ENCODE measurements at places on chromosomes 13 and 19.

DNA sequence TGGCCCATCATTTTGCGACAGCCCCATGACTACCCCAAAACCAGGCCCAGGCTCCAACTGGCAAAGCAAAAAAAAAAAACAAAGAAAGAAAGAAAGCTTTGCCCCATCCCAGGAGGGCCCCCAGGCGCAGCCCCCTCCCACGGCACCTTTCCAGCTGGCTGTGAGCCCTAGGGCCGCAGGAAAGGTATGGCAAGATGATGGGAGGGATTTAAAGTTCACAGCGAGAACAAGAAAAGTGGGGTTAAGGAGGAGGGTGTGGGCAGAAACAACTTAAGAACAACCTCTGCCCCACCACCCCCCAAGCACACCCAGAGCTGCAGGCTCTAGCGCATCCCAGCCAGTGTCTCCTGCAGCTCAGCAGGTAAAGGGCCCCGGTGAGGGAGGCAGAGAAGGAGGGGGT is at the start of gene CYP2F1:
CYP2F1 (plus strand) TSS at position 301 of the 400 bp plus-strand sequence. CDS start 1,757 bp downstream, outside the sequence.
- DNase-seq = no peak

DNA sequence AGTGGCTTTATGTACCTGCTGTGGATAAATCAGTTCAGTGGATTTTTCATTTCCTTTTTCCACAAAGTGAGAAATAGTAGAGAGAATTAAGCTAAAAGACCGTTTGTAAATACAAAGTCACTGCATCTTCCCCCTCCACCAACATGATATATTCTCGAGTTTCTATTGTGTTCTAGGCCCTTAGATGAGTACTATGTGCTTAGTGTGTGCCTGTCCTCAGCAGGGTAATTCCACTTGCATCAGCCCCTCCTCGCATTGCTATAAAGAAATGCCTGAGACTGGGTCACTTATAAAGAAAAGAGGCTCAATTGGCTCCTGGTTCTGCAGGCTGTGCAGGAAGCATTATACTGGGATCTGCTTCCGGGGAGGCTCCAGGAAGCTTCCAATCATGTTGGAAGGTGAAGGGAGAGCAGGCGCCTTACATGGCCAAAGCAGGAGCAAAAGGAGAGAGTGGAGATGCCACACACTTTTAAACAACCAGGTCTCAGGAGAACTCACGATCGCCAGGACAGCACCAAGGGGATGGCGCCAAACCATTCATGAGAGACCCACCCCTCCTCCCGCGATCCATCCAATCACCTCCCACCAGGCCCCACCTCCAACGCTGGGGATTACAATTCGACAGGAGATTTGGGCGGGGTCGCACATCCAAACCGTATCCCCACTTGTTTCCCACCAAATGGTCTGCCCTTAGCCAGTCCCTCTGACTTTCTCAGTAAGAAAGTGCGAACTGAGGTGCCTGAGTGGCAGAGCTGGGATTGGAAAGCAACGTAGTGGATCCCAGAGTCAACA is 102.3 kb upstream of the ABCC4 start:
- no peak for DNase-seq

GRCh38 chr13:40445557-40445990 is 220.9 kb downstream of the FOXO1 start:
- peak; percentile 91 for DNase-seq

DNA sequence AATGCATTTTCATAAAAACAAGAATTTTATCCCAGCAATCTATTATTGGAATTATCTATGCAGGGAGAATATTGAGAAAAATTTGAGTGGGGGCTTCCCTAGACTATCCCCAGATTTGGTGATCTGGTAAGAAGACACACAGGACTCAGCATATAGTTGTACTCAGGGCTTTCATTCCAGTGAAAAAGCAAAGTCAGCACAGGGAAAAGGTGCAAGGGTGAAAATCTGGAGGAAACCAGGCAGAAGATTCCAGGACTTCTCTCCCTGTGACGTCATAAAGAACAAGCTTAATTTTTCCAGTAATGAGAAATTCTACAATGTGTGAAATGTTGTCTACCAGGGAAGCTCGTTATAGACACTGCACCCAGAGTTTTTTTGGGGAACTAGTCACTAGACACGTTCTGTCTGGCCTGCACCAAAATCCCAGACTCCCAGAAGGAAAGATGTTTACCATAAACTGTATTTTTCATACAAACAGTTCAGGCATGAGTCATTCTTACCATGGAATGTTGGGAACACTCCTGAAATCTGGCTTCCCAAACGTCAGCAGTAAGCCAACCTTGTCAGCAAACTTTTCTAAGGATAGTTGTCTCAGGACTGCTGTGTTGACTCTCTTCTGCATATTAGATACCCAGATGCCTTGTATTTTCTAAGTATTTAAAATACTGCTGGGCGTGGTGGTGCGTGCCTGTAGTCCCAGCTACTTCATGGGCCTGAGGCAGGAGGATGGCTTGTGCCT is 107.4 kb downstream of the DNAJC3 start:
- DNase-seq = no peak

DNA sequence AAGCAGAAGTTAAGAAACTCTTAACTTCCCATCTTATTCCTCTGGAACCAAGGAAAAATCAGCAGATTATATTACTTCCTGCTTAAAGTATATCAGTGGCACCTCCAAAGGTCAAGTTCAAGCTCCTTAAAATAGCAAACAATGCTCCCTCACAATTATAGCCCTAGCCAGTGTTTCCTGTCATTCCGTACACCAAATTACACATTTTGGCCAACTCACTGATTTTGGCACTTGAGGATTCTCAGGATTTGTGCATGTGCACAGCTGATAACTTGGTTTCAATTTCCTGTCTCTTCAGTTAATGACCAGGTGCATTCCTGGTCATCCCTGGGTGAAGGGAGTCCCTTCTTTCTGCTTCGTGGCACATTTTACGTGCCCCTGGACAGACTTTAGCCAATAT is 42.0 kb downstream of the TPP2 start:
- DNase-seq = no peak

DNA sequence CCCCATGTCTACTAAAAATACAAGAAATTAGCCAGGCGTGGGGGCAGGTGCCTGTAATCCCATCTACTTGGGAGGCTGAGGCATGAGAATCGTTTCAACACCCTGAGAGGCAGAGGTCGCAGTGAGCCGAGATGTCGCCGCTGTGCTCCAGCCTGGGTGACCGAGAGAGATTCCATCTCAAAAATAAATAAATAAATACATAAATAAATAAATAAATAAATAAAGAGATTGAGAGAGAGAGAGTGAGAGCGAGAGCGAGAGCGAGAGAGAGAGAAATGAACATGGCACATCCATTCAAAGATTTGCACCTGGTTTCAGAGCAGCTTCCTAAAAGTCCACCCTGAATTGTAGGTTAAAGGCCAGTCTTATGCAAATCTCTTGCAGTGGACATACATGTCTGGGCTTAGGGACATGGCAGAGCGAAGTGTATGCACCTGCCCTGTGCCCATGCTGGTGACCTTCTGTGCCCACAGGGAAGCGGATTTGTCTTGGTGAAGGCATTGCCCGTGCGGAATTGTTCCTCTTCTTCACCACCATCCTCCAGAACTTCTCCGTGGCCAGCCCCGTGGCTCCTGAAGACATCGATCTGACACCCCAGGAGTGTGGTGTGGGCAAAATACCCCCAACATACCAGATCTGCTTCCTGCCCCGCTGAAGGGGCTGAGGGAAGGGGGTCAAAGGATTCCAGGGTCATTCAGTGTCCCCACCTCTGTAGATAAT is 42.3 kb upstream of the CYP2B6 start:
- DNase-seq = no peak

- no peak for DNase-seq
Measured at GRCh38 chr13:67119481-67119894, 110.6 kb downstream of the PCDH9 start.

DNA sequence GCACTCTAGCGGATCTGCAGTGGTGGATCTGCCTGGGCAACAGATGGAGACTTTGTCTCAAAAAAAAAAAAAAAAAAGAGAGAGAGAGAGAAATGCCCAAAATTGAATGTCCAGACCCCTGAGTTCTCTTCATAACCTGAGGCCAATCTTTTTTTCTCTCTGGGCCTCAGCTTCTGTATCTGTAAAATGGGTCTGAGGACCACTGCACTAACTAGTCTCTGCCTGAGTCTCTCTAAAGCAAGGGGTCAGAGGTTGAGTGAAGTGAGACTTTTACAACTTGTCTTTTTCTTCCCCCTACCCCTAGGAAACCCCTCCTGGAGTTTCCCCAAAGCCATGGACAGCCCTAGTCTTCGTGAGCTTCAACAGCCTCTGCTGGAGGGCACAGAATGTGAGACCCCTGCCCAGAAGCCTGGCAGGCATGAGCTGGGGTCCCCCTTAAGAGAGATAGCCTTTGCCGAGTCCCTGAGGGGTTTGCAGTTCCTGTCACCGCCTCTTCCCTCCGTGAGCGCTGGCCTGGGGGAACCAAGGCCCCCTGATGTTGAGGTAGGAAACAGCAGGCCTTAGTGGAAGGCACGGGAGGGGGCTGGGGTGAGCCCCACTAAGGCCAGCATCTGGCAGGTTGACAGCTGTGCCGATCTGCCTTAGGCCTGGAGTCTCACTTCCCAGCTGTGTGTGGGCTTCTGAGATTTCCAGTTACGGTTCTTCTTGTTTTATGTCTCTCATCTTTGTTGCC is 1.8 kb downstream of the TMEM91 start:
- DNase-seq = peak; percentile 74

GRCh38 chr13:45879666-45880065 is 28.1 kb upstream of the SIAH3 start:
- DNase-seq = no peak

GRCh38 chr13:29909975-29910674 is 59.7 kb upstream of the UBL3 start:
- no peak for DNase-seq

DNA sequence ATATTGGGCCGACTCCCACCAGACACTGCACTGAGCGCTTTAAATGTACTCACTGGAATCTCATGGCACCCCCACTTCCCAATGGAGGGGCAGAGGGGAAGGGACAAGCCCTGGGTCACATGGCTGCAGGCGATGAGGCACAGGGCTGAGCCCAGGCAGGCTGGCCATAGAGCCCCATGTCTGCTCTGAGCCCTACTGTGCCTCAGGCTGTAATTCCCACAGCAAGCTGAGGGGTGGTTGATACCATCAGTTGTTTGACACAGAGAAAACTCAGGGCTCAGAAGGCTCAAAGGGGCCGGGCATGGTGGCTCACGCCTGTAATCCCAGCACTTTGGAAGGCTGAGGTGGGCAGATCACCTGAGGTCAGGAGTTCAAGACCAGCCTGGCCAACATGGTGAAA is 25.1 kb downstream of the RFX1 start:
- DNase-seq = no peak

DNA sequence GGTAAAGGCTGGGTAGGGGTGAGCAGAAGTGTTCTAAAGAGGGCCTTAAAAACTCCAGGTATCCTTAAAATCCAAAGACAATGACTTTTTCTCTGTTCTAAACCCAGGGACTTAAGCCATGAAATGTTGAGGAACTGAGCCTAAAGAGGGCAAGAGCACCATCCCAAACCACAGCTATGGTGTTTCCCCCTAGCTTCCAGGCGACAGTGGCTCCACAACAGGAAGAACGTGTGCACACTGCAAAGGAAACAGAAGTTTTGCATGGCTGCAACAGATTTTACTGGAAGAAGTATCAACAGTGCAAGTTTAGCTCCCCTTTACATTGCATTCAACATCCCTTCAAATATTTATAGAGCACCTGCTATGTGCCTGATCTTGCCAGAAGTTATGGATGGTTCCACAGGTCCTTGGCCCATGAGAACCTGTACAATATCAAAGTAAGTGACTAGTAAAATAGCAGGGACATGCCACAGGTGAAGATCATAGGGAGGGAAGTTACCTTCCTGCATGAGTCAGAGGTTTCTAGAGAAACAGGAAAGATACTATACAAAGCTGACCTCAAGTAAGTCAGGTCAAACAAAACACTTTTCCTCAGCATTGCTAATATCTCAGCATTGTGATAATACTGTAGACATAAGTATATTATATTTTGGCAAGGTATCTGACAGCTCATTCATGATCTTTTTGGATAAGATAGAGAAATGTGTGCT is 8.4 kb upstream of the KCTD12 start:
- no peak for DNase-seq

- DNase-seq = no peak
Measured at GRCh38 chr13:33168321-33168960, 117.1 kb downstream of the STARD13 start.

- DNase-seq = no peak
Measured at GRCh38 chr19:1045247-1045603, 5.3 kb downstream of the ABCA7 start.

DNA sequence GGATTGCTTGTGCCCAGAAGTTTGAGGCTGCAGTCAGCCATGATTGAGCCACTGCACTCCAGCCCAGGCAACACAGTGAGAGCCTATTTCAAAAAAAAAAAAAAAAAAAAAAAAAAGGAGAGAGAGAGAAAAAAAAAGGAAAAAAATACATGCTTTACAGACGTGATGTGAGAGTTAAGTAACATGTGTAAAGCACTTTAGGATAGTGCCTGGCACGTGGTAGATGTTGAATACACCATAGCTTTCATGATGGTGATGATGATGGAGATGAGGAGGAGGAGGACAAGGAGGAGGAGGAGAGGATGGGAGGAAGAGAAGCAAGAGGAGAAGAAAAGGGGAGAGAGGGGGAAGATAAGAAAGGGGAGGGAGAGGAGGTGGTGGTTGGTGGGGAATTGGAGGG is 15.1 kb upstream of the RUBCNL start:
- no peak for DNase-seq

DNA sequence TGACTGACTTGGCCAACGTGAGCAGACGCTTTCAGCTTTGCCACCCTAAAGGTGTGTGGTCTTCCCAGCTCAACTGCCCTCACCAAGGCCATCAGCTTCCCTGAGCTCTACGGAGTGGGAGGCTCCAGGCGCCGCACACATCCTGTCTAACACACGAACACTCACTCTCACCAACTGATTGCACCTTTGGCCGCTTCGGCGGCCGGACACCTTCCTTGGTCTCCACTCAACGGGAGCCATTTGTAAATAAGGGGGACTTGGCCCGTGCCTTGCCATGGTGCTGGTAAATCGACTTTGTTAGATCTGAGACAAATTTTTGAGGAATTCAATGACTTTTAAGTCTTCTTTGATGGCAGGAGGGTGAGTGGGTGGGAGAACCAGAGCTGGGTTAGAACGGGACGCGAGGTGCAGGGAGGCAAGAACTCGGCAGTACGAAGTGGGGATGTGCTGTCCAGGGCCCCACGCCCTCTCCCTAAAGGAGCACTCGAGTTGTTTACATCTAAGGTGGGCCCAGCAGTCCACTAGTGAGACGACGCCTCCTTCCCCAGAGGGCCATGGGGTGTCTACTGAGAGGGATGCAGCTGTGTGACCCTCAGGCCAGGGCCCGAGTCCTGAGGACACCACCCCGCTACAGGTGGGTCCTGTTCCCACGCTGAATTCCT is 4.4 kb downstream of the C13orf46 start:
- no peak for DNase-seq

- DNase-seq = no peak
Measured at GRCh38 chr19:13507053-13507611, 853 bp upstream of the CACNA1A start.

GRCh38 chr19:29525901-29526729 is at the start of gene VSTM2B:
Gene VSTM2B (plus strand): TSS chr19:29525994. CDS start chr19:29526584, 590 bp downstream.
- no peak for DNase-seq
